NCI-H510A treated with DMSO at 0.1 percent for 48 hours (cell line): ENCODE measurements at places on chromosomes 1 and 21.

- no peak for DNase-seq
These were observed 43.1 kb downstream of the DENND1B start for GRCh38 chr1:197732187-197732586.

DNA sequence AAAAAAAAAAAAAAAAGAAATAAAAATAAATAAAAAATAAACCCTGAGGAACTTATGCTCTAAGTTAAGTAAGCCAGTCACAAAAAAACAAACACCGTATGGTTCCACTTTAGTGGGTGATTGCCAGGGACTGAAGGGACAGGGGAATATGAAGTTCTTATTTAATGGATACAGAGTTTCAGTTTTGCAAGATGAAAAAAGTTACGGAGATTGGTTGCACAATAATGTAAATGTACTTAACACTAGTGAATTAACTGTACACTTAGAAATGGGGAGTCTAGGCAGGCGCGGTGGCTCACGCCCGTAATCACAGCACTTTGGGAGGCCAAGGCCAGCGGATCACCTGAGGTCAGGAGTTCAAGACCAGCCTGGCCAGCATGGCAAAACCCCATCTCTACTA lies 111.4 kb downstream of the ASH1L start:
- no peak for DNase-seq

GRCh38 chr21:28791595-28792282 lies 200.9 kb downstream of the LTN1 start:
- no peak for DNase-seq

GRCh38 chr1:171468120-171468750 lies 17.1 kb upstream of the PRRC2C start:
- DNase-seq, result no peak

GRCh38 chr21:38847556-38847955 lies 41.8 kb downstream of the ETS2 start:
- no peak for DNase-seq

DNA sequence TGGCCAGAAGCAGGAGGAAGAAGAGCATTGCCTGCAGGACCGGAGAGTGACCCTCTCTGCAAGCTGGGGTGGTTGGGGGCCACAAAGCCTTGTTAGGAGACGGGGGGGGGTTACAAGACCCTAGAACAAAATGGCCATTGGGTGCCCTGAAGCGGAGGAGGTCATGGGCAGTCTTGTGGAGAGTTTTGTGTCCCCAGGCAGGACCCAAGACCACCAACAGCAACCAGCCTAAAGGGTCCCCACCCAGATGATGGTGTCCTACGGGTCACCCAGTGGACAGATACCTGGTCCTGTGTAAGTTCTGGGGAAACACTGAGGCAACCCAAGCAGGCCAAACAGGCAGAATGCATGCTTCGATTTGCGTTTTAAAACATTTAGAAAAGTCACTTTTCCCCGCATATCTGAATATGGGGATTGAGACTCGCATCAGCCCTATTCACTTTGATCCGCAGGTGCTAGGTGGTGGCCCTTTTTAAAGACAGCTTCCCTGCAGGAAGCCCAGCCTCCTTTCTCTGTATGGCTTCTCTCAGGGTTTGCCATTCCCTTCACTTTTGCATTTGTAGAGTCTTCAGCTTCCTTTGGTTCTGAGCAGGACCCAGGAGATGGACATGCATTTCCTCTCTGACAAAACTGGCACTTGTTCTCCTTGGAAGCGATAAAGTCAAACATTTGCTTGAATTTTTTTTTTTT lies 21.1 kb downstream of the GNG4 start:
- no peak for DNase-seq

DNA sequence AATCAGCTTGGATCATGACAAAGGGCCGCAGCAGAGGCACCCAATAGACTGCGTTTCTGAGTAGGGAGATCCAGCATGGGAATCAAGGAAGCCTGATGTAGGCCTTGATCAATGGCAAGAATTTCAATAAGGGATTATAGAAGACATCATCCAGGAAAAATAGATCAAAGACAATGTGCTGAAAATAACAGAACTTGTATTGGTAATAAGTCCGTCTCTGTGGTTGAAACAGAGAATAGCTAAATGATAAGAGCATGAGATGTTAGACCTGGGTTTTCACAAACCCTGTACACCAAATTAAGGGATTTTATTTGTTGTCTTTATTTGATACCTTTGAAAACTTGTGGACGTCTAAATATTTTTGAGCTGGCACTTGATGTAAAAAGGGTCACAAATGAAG lies 228.0 kb upstream of the SGIP1 start:
- no peak for DNase-seq

DNA sequence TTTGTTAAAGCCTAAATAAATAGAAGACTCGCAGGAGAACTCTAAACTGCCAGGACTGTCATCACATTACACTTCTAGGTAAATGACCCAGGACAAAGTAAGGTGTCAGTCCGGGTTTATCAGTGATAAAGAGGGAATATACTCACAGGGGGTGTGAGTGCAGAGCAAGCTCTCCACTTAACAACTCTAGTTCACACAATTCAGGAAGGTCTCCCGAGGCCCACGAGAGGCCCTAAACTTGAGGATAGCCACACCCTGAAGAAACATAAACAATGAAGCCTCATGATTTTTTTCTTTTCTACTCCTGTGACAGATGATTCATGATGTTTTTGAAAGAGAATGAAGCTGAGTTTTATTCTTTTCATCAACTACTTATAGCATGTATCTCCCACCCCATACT lies 65.6 kb upstream of the EXO1 start:
- no peak for DNase-seq

DNA sequence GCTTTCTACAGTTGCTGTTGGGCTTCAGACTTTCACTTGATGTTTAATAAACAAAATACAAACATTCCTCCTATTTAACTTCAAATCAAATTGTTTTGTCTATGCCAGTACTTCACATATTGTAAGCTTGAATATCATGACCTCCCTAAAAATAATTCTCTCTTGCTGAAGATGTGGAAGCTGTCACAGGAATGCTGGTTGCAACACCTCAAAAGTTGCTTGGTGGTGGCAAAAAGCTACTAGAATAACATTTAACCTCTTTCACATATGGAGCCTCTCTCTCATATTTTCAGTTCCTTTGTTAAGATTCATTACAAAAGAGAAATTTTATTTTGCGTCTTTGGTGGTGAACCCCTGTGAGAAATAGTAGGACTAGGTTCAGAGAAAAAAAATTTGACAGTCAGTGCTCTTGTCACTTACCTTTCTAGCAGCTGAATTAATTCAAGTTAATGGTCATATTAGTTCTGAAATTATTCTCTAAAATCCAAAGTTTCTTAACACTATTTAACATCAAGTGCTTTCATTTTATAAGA lies 25.5 kb upstream of the F13B start:
- no peak for DNase-seq

- DNase-seq, result no peak
These were observed 53.0 kb downstream of the SPAG17 start for GRCh38 chr1:118132000-118132399.

DNA sequence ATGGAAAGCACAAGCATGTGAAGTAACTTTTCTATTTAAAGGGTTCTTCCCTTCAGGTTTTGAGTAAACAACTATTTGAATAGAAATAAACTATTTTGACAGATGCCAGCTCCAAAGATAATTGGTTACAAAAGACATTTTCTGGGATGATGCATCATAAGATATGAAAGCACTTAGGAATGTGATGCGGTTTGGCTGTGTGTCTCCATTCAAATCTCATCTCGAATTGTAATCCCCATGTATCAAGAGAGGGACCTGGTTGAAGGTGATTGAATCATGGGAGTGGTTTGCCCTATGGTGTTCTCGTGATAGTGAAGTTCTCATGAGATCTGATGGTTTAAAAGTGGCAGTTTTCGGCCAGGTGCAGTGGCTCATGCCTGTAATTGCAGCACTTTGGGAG lies 6.4 kb downstream of the DISP1 start:
- DNase-seq, result no peak

GRCh38 chr1:32990887-32991286 lies 26.3 kb upstream of the RNF19B start:
- DNase-seq, result no peak

GRCh38 chr1:203751051-203751450 lies 13.9 kb upstream of the LAX1 start:
- no peak for DNase-seq

DNA sequence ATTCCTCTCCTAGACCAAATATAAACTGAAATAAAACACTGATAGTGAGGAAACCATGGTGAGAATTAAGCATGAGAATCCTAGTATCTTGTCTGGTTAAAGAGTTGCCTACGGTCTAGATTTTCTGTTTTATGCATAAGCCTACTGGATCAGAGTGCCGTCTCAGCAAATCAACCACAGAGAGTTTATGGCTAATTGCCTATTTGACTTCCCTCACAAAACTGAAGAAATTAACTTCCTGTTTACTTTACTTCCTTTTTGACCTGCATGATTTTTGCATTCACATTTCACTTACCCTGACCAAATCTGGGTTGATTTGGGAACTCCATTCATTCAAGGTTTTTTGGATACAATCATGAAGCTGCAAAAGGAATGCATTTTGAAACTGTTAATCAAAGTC lies 5.0 kb downstream of the GCLM start:
- peak; percentile 16 for DNase-seq

- no peak for DNase-seq
These were observed 114.5 kb downstream of the DSCAM start for GRCh38 chr21:40732253-40733023.

- no peak for DNase-seq
These were observed 15.7 kb downstream of the AVPR1B start for GRCh38 chr1:206101351-206102045.

DNA sequence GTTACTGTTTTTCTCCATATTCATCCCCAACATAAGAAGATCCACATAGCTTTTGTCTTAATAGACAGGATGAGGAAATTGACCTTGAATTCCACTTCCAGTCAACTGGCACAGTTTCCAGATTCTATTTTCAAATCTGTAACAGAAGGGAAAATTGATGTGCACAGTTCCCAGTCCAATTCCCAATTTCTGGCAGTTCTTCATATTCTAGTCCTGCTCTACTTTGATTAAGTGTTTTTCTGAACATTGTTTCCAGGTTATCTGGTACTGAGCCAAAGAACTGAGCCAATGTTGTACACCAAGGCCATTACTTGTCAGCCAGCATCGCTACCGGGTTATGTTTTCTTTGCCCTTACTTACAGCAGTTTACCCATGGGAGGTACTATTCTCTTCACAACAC lies 1755.4 kb downstream of the PLA2G4A start:
- DNase-seq, result no peak

- no peak for DNase-seq
These were observed 19.1 kb upstream of the CD101 start for GRCh38 chr1:116982319-116983004.

DNA sequence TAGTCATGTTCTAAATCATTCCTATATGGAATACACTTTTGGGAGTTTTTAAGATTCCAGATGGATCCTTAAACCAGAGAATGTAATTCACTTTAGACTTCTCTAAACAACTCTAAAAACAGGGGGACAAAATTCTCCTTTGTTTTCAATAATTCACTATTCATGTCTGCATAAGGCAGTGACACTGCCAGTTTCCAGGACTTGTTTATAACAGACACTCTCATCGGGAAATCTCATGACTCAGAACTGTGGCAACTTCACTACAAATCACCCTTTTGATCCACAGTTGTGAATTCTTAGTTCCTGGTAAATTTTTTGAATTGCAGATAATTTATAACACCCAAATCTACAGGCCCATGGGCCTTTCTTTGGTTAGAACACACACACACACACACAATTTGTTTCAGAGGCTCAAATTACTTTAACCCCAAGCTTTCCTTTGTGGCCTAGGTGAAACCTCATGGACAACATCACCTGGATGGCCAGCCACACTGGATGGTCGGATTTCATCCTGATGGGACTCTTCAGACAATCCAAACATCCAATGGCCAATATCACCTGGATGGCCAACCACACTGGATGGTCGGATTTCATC lies at the start of gene OR2T4:
Gene OR2T4, plus strand, starts transcription at position 545 of the 595 bp plus-strand sequence. Its CDS starts 0 bp downstream, at position 545.
- no peak for DNase-seq

GRCh38 chr1:208209286-208209685 lies 34.9 kb downstream of the PLXNA2 start:
- peak; percentile 65 for DNase-seq

GRCh38 chr1:14112613-14113012 lies 412.6 kb downstream of the PRDM2 start:
- DNase-seq, result no peak

- DNase-seq, result no peak
These were observed 97.4 kb downstream of the PRDM16 start for GRCh38 chr1:3166206-3166918.

- DNase-seq, result no peak
These were observed 504 bp upstream of the SDHC start for GRCh38 chr1:161313554-161314200.

GRCh38 chr1:12769976-12770505 lies 3.5 kb upstream of the PRAMEF12 start:
- no peak for DNase-seq

DNA sequence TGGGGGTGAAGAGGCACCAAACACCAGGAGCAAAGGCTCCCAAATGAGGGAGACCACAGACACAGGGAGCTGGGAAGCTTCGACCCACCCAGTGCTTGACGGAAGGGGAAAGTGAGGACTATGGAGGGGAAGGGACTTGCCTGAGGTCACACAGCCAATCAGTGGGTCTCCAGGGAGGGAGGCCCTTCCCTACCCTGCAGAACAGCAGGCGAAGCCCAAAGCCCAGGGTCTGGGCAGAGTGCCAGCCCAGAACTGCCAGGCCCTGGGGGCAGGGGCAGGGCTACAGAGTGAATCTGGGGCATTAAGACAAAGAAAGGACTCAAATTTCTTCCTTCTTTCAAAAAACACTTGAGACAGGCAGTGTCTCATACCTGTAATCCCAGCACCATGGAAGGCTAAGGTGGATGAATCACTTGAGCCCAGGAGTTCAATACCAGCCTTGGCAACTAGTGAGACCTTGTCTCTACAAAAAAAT lies 45.5 kb upstream of the ECE1 start:
- no peak for DNase-seq

- DNase-seq, result no peak
These were observed 57.6 kb upstream of the RC3H1 start for GRCh38 chr1:174079796-174080195.

DNA sequence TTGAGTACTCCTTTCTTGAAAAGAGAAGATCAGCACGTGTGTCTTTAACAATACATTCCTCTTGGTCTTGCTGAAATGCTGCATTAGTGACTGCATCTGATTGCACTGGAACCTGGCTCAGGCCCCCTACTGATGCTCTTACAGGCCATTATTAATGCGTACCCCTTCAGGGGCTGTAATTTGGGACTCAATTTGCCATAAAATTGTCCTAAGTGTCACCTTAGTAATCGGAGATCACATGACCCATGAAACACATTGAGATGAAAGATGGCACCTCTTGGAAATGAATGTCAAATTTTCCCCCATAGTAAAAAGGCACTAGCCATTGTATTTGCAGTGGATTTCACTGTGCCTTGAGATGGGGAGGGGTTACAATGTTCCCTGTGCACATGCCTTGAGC lies 563.3 kb downstream of the KIF26B start:
- no peak for DNase-seq

- DNase-seq, result no peak
These were observed 45.4 kb downstream of the YARS1 start for GRCh38 chr1:32771561-32772280.

- DNase-seq, result no peak
These were observed 9.8 kb downstream of the NADK start for GRCh38 chr1:1768249-1768992.
